ENCODE measurements at places on chromosomes 2 and 18.

DNA sequence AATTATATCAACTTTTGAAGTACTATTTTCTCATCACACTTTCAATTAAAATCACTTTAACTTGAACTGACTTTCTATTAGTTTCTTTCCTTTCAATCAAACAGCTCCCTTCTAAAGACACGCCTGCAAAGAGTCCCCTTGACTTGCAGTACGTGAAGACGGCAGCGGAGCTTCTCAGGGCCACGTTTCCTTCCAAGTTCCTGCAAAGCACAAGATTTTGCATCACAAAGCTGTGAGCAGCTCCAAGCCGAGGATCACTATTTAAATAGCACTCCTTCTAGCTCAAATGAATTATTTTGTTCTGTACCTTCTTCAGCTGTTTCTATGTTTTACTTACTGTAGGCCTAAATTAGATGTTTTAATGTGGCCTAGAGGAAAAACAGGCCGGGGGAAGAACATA, 30.8 kb downstream of the SH3YL1 start:
- DNase-seq, result no peak

DNA sequence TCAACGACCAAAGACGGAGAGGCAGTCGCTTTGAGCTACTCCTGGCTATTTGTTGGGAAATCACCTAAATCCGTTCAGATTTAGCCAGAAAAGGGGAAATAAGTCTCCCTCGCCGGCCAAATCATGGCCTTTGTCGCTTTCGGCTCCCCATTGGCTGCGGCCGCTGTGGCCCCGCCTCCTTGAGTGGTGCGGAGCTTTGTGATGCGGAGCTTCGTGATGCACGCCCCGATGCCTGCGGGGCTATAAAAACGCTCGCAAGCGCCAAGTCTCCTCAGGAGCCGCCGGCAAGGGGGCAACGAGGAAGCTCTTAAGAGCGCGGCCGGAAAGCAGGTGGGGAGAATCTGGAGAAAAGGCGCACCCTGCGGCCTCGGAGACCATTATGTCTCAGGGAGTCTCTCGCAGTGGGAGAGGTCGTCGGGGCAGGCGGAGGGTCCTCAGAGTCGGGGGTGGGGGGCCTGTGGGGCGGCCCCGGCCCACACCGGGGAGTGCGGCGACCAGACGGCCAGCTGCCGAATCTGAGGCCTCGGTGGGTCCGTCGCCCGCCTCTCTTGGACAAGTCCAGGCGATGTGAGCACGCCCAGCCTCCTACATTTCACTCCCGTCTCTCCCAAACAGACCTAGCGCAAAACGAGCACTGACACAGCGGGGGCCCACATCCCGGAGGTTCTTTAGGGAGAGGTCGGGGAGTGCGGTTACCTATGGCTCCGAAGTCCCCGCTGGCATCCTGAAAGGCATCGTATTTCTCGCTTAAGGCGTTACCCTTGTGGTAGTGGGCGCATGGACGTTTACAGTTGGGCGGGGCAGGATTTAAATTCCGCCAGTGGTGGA, at the start of gene CABYR:
CABYR (plus strand) TSS at position 274 of the 828 bp plus-strand sequence. CDS start 4,053 bp downstream, outside the sequence.
- DNase-seq, result peak; percentile 53

GRCh38 chr2:239154971-239155805, 245.6 kb downstream of the HDAC4 start:
- no peak for DNase-seq

DNA sequence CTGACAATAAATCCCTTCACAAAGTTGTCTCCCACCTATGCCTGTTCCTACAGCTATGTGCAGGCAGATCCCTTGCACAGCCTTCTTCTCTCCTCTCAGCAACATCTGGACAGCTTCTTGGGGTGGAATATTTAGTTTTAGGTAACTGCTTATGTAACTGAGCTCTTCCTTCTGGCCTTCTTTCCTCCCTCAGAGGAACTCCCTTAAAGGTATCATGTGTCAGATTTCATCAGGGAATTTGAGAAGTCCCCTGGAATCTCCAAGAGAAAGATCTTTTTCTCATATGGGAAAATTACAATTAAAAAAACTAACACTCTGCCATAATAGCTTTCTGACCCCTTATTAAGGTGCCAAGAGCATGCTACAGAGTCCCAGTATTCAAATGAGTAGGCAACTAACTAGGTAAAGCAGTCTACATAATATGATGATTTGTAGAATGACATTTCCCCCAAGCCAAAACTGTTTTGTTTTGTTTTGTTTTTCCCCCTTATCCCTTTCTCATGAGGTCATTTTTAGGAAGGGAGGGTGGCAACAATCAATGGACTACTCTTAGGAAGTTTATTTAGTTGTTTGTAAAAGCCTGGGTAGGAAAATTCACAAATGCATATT, 2.4 kb downstream of the TMEM200C start:
- DNase-seq, result no peak

DNA sequence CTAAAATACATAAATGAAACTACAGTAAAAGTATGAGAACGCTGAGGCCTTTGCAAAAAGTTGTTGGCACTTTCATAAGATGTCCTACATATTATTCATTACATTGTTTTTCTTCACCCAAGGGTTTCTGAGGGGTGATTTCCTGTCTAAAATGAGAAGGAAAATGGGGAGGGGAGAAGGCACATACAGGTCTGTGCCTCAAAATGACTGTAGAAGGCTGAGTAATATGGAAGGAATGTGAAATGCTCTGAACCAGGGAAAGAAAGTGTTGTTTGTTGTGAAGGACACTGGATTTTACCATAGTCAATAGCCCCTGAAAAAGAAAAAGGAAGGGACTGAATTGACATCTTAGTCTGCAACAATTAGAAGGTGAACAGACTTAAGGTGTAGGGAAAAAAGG, 99.5 kb upstream of the RNF152 start:
- peak; percentile 54 for DNase-seq

GRCh38 chr2:152394326-152394725, 59.4 kb downstream of the FMNL2 start:
- no peak for DNase-seq

DNA sequence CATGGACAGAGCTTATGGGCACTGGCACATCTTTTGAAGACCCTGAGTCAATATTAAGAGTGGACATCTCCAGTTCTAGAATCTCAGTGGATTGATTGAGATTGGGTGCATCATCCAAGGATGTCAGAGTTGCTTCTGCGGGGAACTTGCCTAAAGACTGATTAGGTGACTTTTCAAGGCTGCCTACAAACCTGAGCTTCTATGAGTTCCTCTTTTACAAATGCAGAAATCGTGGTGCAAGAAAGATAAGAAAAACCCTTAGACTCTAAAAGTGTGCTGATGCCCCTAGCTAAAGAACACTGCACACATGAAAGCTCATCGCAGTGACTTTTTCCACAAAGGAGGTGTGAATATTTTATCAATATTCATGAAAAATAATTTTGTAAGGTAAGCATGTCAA, 86.8 kb upstream of the NEDD4L start:
- no peak for DNase-seq

GRCh38 chr2:122528958-122529705, 773.7 kb downstream of the TSN start:
- no peak for DNase-seq

- DNase-seq, result no peak
Observed at GRCh38 chr2:114113518-114113917, 223.6 kb downstream of the ACTR3 start.

DNA sequence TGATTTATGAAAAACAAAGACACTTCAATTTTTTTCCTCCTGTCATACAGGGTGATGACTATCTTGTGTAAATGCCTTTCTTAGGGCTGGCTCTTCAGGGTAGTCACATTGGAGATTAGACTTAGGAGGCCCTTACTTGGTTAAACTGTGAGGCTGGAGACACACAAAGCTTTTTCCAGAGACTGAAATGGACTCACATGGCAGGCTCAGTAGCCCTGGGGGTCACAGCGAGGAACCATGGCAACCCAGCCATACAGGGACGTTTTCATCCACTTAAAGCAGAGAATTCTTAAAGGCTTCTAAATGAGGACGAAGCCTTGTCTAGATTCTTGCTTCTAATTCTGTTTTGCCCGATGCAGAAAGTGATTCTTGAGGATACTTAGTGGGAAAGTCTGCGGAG, 57.3 kb upstream of the ZDBF2 start:
- no peak for DNase-seq

DNA sequence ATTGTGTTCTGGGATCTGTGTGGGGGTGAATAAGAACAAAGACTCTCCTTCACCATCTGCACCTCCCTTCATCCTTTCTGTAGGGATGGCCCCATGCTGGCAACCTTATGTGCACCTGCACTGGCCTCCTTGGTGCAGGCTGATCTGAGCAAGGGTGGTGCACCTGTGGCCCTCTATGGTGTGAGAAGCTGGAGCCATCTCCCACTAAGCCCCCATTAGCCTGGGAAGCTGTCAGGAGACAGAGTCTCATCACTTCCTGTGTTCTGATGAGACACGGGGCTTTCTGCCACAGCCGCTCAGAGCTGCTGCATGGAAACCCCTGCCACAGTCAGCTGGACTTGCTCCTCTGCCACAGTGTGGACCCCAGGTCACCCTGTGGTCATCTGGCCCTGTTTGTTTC, 565.3 kb upstream of the SALL3 start:
- no peak for DNase-seq
